ENCODE measurements at places on chromosomes 4 and X.

GRCh38 chr4:24010994-24011393 lies 121.1 kb upstream of the PPARGC1A start:
- no peak for DNase-seq

DNA sequence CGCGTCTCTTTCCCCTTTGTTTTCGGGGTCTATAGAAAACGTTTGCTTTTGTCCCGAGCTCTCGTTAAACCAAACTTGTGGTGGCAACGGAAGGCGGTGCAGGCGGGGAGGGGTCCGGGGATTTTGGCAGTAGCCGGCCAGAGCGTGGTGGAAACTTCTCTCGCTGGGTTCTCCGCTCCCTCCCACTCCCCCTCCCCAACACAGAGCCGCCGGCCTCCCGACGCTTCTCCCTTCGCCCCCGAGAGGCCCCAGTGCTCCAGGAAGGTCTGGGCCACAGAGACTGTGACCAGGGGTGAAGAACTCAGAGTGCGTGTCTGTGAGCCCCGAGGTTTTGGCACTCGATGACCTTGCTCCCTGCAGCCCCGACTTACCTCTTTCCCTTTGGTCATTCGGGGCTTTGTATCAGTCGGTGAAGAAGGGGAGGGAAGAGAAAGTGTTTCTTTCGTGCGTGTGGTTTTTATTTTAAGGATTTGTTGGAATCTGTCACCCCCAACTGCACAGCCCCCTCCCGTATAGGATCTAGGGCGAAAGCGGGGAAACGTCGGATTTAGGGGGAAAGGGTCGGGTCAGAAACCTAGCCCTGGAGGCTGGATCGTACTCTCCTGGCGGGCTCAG lies 9.0 kb upstream of the BCOR start:
- DNase-seq = no peak

DNA sequence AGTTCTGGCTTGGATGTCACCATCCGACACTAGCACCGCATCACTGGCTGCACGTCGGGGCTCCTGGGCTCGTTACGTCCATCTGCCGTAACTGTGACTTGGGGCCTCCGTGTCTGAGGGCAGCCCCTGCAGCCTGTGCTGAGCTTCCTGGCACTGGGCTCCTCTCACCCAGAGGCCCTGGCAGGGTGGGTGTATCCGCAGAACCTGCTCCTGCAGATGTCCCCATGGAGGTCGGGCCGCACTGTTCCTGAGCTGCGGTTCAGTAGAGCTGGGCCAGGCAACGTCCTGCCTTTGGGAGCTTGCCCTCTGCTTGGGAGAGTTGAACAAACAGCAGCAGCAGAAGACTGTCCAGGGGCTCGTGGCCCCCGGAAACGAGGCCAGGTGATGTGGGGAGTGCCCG lies 71.4 kb downstream of the RGS12 start:
- DNase-seq = no peak

- no peak for DNase-seq
Measured at GRCh38 chr4:2083826-2084160, 24.7 kb downstream of the NAT8L start.

DNA sequence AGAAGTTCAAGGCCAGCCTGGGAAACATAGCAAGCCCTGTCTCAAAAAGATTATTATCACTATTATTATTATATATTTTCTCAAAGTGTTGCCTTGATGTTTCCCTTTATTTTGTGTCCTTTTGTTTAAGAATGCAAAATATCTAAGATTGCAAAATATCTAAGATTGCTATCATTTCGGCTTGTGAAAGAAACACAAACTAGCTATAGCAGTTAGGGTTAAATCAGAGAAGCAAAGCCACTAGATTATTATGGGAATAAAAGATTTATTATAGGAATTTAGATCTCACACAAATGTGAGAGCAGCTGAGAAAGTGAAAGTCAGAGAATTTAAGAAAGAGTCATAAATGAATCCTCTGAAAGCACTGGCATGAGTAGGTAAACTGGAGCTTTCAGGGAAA lies 18.0 kb upstream of the TMEM184C start:
- DNase-seq = no peak

- peak; percentile 78 for DNase-seq
Measured at GRCh38 chr4:17511950-17512795, at the start of gene QDPR. QDPR (minus strand) TSS chr4:17512090; CDS start chr4:17512054, 36 bp downstream.

DNA sequence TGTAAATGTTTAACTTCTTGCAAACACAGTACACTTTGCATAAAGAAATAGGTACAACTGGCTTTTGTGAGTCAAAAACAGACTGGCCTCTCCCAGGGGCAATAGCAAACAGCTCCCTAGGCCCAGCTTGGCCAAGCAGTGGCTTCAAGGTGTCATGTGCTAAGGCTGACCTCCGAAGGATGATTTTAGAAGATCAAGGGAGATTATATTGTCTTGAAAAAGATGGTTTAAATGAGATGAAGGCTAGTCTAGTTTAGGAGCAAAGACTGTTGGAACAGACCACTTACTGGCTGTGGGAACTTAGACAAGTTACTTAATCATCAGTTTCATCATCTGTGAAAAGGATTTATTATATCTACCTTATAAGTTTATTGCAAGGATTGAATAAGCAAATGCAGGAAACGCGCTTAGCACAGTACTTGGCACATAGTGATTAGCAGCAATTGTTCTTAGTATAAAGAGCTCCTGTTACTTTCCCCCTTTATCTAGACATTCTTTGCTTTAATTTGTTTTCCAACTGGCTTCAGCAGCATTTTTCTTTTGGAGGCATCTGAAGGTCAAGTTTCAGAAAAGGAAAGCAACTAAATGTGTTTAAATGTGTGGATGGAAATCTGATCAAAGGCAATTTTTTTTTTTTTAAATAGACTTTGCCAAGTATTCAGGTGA lies 17.2 kb downstream of the ANXA3 start:
- DNase-seq = no peak

- DNase-seq = no peak
Measured at GRCh38 chr4:26082565-26082964, 168.5 kb downstream of the SMIM20 start.

- DNase-seq = no peak
Measured at GRCh38 chr4:87698394-87698793, 48.3 kb downstream of the DMP1 start.

DNA sequence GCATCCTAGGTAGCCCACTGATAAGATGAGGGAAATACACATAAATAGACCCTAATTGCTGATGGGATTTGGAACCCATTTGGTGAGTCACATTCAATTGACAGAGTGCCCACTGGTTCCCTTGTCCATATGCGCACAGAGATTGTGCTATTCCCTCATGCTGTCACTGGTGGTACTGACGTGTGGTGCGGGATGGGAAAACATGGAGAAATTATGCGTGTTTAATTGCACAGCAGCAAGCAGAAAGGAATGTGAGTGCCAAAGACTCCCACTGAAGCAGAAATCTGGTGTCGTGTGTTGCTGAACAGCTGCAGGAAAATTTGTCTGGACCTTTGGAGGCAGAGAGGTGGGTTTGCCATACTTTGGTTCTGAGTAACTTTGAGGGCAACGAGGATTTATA lies 92.2 kb downstream of the NHSL2 start:
- DNase-seq = no peak

GRCh38 chr4:18938343-18939099 lies 917.0 kb upstream of the LCORL start:
- DNase-seq = no peak

- DNase-seq = no peak
Measured at GRCh38 chr4:8502836-8503585, 62.4 kb downstream of the TRMT44 start.

DNA sequence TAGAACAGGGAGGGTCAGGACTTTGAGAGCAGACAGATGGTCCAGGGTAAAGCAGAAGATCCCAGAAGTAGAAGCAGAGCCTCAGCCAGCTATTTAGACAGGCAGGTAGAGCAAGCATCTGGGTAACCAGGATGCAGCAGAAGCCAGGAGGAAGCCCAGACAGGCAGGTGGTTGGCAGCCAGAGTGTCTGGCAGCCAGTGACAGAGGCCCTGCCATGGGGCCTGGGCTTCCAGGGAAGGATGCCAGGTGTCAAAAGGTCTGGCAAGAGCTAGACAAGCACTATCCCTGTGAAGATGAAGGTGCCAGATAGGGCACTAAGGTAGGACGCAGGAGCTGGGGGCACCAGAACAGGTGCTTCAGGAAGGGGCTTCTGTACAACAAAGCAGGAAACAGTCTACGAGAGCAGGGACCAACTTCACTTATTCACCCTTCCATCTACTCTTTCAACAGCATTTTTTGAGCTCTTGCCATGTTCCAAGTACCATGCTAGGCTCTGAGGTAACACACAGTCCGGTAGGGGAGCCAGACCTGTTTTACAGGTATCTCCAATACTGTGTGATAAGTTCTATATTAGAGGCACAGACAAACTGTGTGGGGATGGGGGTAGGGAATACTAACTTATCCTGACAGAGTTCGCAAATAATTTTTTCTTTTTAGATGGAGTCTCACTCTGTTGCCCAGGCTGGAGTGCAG lies 38.1 kb upstream of the GJB1 start:
- DNase-seq = no peak

- no peak for DNase-seq
Measured at GRCh38 chrX:17854069-17854468, 7.0 kb downstream of the RAI2 start.

DNA sequence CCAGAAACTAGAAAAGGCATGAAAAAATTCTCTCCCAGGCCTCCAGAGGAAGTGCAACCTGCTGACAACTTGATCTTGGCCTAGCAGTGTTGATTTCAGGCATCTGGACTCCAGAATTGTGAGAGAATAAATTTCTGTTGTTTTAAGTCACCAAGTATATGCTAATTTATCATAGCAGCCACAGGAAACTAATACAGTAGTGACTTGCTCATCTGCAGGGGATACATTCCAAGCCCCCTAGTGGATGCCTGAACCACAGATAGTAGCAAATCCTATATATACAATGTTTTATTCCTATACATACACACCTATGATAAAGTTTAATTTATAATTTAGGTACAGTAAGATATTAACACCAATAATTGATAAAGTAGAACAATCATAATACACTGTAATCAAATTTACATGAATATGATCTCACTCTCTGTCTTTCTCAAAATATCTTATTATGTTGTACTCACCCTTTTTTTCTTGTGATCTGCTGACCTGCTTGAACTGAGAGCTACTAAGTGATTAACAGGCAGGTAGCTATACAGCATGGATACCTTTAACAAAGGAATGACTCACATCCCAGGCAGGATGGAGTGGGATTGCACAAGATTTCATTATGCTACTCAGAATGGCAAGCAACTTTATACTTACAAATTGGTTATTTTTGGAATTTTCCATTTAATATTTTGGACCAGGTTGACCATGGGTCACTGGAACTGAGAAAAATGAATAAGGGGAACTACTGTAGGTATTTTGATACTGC lies 501.1 kb downstream of the KCNIP4 start:
- DNase-seq = no peak

GRCh38 chr4:78543424-78544125 lies 8.0 kb upstream of the ANXA3 start:
- no peak for DNase-seq

GRCh38 chr4:181293014-181293413 lies 950.2 kb upstream of the TENM3 start:
- DNase-seq = no peak

Measured in activated CD4-positive, alpha-beta memory T cell treated with anti-CD3 and anti-CD28 coated beads, Interleukin-2, amount 10 ng/mL, durations not matched to agents 7 days and 5 days (primary cell).